ENCODE measurements at places on chromosomes 5 and 9.

- DNase-seq: peak; percentile 13
Observed at GRCh38 chr5:95075111-95075510, 209.8 kb downstream of the MCTP1 start.

DNA sequence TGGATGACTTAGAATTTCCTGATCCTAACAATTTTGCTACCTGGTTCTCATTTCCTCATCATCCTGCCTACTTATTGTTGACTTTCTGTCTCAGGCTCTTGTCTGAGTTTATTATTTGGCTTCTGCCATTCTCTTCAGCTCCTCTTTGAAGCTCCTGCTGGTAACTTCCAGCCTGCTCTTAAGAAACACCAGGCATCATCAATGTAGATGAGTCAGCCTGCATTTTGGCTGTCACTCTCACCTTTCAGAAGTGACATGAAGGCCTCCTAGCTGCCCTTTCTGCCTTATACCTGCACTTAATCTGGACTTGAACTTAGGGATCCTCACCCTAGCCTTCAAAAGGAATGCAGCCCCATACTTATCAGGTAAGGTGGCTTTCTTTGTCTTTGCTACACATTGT is 551.8 kb upstream of the ZNF608 start:
- no peak for DNase-seq

DNA sequence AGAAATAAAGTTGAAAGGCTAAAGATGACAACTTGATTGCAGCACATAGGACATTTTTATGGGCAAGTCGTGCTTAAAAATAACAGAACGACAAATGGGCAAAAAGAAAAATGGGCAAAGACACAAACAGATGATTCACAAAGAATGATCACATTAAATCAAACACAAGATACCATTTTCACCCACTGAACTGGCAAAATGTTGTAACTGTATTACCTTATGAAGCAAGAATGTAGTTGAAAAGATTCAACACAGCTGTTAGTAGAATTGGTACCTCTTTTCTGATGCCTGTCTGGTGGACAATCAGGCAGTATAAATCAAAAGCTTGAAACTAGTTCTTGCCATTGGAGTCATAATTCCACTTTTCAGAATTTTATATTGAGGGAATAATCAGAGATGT is 81.0 kb upstream of the PALM2AKAP2 start:
- no peak for DNase-seq

GRCh38 chr5:5291357-5291756 is 131.1 kb upstream of the ICE1 start:
- no peak for DNase-seq

DNA sequence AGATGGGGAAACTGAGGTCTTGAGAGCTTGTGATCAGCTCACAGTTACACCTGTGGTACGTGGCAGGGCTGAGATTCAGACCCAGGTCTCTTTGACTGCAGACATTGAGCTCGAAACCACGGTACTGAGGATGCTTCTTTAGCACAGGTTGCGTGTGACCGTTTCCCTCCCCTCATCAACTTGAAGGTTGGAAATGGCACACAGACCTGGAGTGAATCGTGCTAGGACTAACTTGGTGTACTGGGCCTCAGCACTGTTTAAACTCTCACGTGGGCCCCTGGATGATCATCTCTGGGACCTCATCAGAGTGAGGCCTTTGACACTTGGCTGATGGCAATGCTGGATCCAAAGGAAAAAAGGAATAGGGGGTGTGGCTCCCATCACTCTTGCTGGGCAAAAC is 106.0 kb downstream of the MVB12B start:
- no peak for DNase-seq

- peak; percentile 14 for DNase-seq
Observed at GRCh38 chr9:115000217-115000639, 69.8 kb upstream of the TNFSF8 start.

DNA sequence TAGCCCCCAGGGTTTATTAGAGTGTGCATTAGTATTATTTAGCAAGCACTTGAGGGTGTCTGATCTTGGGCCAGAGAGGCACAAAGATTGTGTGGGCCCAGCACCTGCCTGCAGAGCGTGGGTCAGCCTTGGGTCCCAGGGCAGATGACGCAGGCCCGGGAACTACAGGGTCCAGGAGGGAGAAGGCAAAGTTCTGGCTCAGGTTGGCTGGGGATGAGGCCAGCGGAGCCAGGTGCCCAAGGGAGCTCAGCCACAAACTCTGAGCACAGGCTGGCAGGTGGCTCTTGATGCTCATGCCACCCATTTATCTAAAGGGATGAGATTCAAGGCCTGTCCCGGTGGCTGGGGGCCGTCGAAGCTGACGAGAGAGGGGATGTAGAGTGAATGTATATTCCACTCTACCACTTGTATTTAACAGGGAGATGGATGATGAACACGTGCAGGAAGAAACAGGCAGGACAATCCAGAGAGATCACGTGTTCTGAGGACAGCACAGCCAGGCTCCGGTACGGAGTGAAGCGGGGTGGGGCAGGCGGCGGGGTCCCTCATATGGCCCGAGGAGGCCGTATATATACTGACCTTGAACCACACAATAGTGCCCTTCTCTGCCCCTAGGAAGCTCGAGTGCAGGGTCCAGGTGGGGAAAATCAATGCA is 818 bp upstream of the OBP2A start:
- DNase-seq: no peak

DNA sequence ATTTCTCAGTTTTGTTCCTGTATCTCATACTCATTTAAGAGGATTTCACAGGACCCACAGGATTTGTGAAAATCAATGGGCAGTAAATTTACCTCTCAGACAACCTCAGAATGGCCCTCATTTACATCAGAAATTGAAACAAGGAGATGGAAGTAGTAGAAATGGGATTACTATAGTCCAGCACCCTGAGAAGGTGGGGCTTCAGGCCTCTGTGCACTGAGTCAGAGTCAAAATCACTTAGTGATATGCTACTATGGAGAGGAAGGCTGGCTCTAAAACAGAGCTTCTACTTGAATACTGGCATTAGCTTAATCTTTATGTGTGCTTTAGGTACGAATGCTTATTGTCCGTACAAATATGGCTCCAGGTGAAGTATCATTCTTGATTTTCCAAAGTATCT is 159.3 kb downstream of the CEP120 start:
- no peak for DNase-seq

DNA sequence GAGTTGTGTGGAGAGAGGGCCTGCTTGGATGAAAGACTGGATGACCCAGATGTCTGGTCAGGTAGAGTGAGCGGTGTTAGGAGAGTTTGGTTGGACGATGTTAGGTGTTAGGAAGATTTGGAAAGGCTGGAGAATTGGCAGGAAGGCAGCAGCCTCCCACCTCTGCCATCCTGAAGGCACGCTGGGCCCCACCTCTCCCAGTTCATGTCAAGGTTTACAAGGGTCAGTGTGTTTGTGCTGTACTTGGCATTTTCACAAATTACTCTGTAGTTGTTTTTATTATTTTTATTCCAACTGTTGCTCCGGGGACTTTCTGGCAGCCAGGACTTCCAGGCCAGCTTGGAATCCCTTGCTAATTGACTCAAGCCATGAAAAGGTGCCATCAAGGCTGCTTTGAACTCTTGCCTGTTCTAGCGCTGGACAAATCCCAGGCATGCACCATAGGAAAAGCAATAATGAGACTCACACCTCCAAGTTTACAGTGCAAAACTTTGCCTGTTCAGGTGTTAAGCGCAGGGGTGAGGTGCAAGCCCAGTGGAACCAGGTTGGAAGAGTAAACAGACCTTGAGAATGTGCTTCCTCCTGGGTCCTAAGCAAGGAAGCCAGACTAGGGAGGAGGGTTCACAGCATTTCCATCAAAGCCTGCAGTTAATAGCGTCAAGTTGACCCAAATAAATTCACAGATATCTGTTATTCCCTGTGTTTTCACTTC is 41.7 kb upstream of the KLF9 start:
- DNase-seq: no peak

GRCh38 chr5:139692679-139693308 is 44.6 kb downstream of the CXXC5 start:
- DNase-seq: no peak

DNA sequence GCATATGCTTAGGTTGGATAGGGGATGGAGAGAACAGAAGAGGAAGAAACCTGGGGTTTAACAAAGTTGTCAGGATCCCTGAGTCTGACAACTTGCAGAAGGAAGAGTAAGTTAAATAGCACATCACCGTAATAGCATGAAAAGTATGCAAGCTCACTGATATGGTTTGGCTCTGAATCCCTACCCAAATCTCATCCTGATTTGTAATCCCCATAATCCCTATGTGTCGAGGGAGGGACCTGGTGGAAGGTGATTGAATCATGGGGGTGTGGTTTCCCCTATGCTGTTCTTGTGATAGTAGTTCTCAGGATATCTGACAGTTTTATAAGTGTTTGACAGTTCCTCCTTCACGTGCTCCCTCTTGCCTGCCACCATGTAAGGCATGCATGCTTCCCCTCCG is 193.3 kb downstream of the PSAT1 start:
- DNase-seq: no peak

DNA sequence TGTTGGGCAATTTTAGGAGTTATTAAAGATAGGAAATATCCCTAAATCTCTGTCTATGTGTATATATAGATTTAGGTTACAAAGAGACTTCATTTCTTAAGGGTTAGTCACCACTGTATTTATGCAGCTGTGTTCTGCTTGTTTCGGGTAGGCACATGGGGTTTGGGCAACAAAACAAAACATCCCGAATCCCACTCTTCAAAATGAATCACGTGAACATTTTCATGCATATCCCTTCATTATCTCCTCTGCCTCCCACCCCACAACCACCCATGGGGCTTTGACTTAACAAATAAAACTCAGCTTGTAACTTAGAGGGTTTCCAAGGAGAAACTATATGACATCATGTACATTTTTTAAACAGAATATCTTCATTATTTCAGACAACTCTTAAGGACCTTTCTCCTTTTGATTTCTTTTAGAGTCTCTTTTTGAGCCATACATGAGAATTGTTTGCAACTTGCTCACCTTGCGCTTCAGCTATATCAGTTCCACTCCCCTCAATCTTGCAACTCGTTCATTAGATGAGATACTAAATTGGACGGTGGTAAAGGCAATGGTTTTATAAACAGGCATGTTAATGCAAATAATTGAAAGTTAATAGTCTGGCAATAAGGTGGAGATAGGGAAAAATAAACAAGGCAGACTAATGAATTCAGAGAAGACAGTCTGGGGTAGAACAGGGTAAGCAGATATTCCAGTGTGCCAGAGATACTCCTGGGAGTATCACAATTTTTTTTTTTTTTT is 136.7 kb downstream of the CD180 start:
- DNase-seq: no peak

GRCh38 chr9:33291031-33291397 is 698 bp downstream of the NFX1 start:
- DNase-seq: no peak

GRCh38 chr5:153157156-153157555 is 333.3 kb upstream of the GRIA1 start:
- no peak for DNase-seq

GRCh38 chr9:114854736-114855355 is 49.0 kb upstream of the TNFSF15 start:
- DNase-seq: no peak

GRCh38 chr5:113068559-113068958 is 92.0 kb downstream of the DCP2 start:
- no peak for DNase-seq

- no peak for DNase-seq
Observed at GRCh38 chr9:20914556-20914955, 116.9 kb downstream of the HACD4 start.

GRCh38 chr9:69637817-69638200 is 34.4 kb downstream of the APBA1 start:
- DNase-seq: no peak

DNA sequence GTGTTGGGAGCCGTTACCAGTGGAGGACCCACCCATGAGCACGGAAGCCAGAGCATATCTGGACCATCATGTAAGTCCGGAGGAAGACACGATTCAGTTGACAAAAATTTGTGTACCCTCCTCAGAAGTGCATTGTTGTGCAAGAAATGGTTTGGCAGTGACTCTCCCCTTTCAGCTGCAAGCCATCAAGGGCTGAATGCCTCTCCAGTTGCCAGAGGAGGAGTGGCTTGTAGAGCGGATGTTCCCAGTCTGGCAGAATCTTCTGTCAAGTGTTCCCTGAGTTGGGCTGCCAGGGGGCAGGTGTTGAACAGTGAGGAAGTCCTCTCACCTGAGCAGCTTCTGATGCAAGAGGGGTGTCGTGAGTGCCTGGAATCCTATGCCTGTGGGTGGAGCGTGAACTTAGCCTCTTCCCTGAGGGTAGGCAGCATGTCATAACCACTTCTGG is 27.6 kb upstream of the CDKN2AIPNL start:
- DNase-seq: no peak

DNA sequence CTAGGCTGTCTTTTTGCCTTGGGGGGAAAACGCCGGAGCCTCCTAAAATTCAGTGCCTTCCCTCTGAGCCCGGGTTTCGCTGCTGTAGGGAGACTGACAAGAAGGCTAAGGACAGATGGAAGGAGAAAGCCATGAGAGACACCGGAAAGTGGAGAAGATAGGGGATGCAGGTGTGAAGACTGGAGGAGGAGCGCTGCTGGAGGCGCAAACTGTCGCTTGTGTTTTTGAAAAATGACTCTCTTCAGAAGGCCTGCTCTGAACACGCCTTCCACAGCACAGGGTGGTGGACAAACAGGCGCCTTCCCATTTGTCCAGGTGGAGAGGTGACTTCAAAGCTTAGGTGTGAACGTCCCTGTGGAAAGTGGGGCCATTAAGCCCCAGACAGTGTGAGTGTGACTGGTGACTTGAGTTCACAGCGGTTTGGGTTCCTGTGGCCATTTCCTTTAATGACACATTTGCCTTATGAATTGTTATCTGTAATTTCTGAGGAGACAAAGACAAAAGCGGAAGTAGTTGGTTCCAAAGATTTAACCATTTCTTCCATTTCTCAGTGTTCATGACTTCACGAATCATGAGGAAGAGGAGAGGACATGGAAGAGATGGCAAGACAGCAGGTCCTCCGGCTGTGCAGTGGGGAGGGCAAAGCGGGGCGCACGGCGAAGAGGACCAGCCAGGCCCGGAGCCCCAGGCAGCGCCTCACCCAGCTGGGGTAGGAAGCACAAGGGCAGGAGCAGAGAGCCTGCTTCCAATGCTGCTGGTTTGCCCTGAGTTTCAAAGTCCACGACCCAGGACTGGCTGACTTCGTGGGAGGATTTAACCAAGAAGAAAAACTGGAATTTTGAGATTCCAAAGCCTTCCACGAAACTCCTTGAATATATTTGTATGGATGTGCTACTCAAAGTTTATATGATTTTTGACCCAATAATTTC is 27.8 kb upstream of the SEMA4D start:
- no peak for DNase-seq

GRCh38 chr5:61410811-61411210 is 78.8 kb downstream of the ZSWIM6 start:
- no peak for DNase-seq

- DNase-seq: peak; percentile 47
Observed at GRCh38 chr9:20551835-20552234, 70.5 kb downstream of the MLLT3 start.

- no peak for DNase-seq
Observed at GRCh38 chr5:127725673-127726072, 22.5 kb downstream of the CCDC192 start.

GRCh38 chr9:69919461-69920061 is 98.9 kb downstream of the CFAP95 start:
- peak; percentile 55 for DNase-seq

GRCh38 chr5:55518831-55519390 is 15.9 kb downstream of the PLPP1 start:
- no peak for DNase-seq

- DNase-seq: no peak
Observed at GRCh38 chr9:1591310-1591709, 423.8 kb upstream of the SMARCA2 start.

GRCh38 chr5:172144291-172144815 is 43.7 kb downstream of the STK10 start:
- peak; percentile 29 for DNase-seq

Measured in GM12865 (cell line).